ENCODE measurements at places on chromosomes 7 and 10.

DNA sequence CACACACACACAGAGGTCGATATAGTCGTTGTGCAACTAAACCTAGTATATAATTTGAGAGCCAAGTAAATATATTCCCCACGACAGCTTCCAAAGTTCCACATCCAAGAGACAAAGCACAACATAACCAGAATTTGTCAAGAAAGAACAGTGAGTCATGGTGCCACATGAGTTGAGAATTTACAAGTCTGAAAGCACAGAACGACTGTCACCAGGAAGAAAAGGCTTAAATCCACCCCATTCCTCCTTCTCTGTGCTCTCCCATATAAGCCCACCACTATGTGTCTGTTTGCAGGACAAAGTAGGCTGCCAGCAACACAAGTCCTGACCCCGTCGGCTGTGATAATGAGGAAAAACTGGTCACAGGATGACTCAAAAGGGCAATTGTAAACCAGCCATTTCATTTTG lies 32.8 kb downstream of the GSAP start:
- no peak for DNase-seq

DNA sequence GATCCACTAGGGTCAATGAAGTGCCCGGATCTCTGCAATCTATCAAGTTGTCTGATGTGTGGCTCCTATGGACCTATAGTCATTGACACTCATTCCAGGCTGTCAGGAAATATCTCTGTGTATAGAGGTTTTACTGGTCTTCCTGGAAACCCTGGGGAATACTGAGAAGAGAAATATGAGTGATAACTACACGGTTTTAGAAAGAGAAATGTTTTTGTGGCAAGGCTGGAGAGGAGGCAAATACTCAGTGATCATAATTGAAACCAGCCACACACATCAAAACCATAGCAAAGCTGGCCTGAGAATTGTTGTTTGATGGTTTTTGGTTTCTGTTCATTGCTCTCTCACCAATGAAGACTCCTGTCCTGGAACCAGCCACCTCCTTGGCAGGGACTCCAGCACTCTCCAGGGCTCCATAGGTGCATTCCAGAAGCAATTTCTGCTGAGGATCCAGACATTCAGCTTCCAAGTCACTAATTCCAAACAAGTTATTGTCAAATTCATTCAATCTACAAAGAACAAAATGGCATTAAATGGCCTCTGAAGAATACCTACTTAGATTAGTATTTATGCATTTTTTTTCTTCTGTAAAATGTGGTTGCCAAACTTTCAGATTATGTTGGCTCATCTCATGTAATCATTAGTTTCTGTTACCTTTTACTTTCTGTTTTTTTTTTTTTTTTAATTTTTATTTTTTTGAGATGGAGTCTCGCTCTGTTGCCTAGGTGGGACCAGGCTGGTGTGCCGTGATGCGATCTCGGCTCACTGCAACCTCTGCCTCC lies 108.6 kb upstream of the ABI1 start:
- DNase-seq, result no peak

DNA sequence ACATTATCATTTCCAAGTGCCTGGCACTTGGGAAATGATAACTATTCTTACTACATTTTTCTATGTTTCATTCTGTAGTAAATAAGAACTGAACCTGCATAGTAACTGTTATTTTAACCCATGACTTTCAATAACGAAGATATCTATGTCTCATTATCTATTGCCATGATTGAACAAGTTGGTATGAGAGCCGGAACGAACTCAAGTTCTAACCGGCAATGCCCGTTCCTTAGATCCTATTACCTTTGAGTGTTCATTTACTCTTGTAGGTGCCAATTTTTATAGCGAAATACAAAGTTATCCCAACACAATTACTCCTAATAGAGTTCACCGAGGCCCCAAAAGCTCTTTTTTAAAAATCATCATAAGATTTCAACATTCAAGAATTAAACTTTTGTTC lies 885 bp upstream of the MET start:
- no peak for DNase-seq

- DNase-seq, result no peak
Observed at GRCh38 chr7:141722529-141722928, 14.4 kb downstream of the WEE2 start.

- no peak for DNase-seq
Observed at GRCh38 chr7:7157887-7158271, 24.5 kb upstream of the C1GALT1 start.

- DNase-seq, result no peak
Observed at GRCh38 chr7:91947948-91948347, 7.3 kb downstream of the AKAP9 start.

- no peak for DNase-seq
Observed at GRCh38 chr10:42491001-42491592, 147.3 kb downstream of the ZNF33B start.

DNA sequence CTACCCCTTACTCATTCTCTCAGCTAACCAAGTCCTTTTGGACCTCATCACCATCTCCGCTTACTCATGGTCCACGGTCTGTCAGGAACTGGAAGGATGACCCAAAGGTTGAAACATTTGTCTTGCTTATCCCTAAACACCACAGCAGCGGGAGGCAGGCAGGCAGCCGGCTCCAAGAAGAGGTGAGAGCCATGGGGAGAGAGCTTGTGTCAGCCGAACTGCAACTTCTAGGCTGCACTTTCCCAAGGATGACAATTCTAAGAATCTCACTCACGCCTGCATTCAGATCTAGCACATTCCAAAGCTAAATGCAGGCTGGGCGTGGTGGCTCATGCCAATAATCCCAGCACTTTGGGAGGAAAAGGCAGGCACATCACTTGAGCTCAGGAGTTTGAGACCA lies 86.0 kb downstream of the SPDYE5 start:
- no peak for DNase-seq

DNA sequence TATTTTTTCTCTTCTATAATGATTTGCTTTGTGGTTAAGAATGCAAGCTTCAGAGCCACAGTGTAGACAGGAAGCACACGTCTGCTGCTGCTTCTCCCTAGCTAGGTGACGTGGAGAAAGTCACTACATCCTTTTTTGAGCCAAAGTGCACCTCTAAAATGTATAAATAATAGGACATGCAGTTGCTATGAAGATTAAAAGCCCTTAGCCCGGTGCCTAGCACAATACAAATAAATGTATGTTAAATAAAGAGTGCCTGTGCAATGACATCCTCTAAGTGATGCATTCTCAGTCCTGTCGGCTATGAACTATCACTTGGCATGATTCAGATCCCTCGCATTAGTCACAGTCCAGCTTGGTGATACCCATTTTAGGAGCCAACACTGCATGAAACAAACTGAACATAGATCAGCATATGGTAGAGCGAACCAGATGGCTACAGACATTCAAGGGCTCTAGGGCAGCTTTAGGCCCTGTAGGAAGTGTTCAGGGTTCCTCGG lies 4.8 kb upstream of the TRDMT1 start:
- no peak for DNase-seq

GRCh38 chr7:77258593-77258992 lies 59.0 kb upstream of the FGL2 start:
- DNase-seq, result no peak

Measured in stimulated activated CD8-positive, alpha-beta memory T cell treated with anti-CD3 and anti-CD28 coated beads, Interleukin-2, amount 100 ng/mL, for 1 hour (primary cell).